ENCODE measurements at places on chromosomes 12 and 14. TPM values are rescaled to one million over a fixed set of nuclear protein-coding genes. Genes with fewer than 3 reads are reported as not detected.

- no peaks in the 10 kb centered on the region for H3K27me3 ChIP-seq
- DNase-seq: no peak
- H3K27ac ChIP-seq: no peak overlapping the region
- no peaks in the 10 kb centered on the region for H3K4me1 ChIP-seq
- H3K4me3 ChIP-seq: no peak overlapping the region
- H3K36me3 ChIP-seq: no peaks in the 10 kb centered on the region
Measured at GRCh38 chr14:65769151-65769550, 356.6 kb downstream of the FUT8 start.

- peak overlapping the region; percentile 98 for H3K4me3 ChIP-seq
- no peak for DNase-seq
- H3K27ac ChIP-seq: peak overlapping the region; percentile 89
- H3K4me1 ChIP-seq: peaks cover 30% of the 10 kb centered on the region
- no peaks in the 10 kb centered on the region for H3K36me3 ChIP-seq
Measured at GRCh38 chr12:112380663-112381405, 1.4 kb downstream of the HECTD4 start.

- DNase-seq: no peak
- no peaks in the 10 kb centered on the region for H3K36me3 ChIP-seq
- no peak overlapping the region for H3K27ac ChIP-seq
- H3K27me3 ChIP-seq: no peaks in the 10 kb centered on the region
Measured at GRCh38 chr12:10142976-10143589, 13.1 kb upstream of the CLEC7A start.

GRCh38 chr14:85224241-85224640 is 305.7 kb upstream of the FLRT2 start:
- H3K27me3 ChIP-seq: no peaks in the 10 kb centered on the region
- no peaks in the 10 kb centered on the region for H3K36me3 ChIP-seq
- H3K4me3 ChIP-seq: no peak overlapping the region
- no peak for DNase-seq
- H3K4me1 ChIP-seq: no peaks in the 10 kb centered on the region
- no peak overlapping the region for H3K27ac ChIP-seq

- no peak for DNase-seq
- H3K4me1 ChIP-seq: no peaks in the 10 kb centered on the region
- H3K27me3 ChIP-seq: no peaks in the 10 kb centered on the region
- no peak overlapping the region for H3K4me3 ChIP-seq
- no peaks in the 10 kb centered on the region for H3K36me3 ChIP-seq
Measured at GRCh38 chr14:52227619-52228222, 39.8 kb upstream of the PTGDR start.

DNA sequence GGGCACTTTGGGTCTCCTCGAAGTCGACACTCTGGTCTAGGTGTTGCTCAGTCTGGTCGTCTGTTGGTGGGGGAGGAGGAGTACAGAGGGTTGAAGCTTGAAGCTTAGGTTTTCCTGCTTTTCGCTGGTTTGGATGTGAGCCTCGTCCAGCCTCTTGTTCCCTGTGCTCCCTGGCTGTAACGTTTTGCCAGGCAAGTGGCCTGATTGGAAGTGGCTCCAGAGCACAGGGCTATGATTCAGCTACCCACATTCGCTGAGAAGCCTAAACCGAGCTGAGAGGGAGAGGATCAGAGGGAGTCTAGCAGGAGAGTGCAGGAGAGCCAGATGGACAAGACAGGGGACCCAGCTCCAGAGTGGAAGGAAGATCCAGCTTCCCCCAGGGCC is 6.1 kb downstream of the HOXC10 start:
- peaks cover 43% of the 10 kb centered on the region for H3K4me1 ChIP-seq
- no peak for DNase-seq
- H3K36me3 ChIP-seq: no peaks in the 10 kb centered on the region
- H3K27ac ChIP-seq: no peak overlapping the region
- H3K27me3 ChIP-seq: no peaks in the 10 kb centered on the region
- no peak overlapping the region for H3K4me3 ChIP-seq

DNA sequence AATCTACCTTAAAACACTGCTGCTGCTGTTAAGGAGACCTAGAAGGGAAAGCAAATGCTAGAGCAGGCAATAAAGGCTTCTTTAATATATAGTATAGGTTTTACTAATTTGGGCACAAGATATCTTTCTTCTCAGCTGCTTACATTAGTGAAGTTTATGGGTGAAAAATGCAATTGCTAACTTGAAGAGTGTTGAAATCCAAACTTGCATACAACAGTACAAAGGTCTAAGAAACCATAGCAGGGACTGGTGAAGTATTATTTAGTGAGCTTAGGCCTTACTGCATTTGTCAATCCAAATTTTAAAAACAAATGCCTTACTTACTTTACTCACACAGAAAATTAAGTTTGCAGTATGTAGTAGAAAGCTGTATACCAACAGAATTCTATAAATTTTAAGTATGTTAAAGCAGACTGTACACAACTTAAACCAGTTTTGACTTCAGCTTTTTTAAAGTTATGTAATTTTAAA is 1.4 kb upstream of the AP4S1 start:
- peaks cover 2% of the 10 kb centered on the region for H3K4me1 ChIP-seq
- H3K36me3 ChIP-seq: peaks cover 38% of the 10 kb centered on the region
- H3K4me3 ChIP-seq: peak overlapping the region; percentile 98
- no peak for DNase-seq
- H3K27ac ChIP-seq: peak overlapping the region; percentile 89

GRCh38 chr12:103547376-103547775 is 39.7 kb upstream of the STAB2 start:
- H3K27me3 ChIP-seq: no peaks in the 10 kb centered on the region
- H3K4me3 ChIP-seq: no peak overlapping the region
- no peak for DNase-seq
- H3K27ac ChIP-seq: no peak overlapping the region
- no peaks in the 10 kb centered on the region for H3K4me1 ChIP-seq
- H3K36me3 ChIP-seq: no peaks in the 10 kb centered on the region

- H3K36me3 ChIP-seq: no peaks in the 10 kb centered on the region
- H3K27me3 ChIP-seq: peaks cover 13% of the 10 kb centered on the region
- H3K4me3 ChIP-seq: no peak overlapping the region
- H3K4me1 ChIP-seq: peaks cover 23% of the 10 kb centered on the region
- no peak overlapping the region for H3K27ac ChIP-seq
- DNase-seq: no peak
Measured at GRCh38 chr14:104092931-104093365, 7.4 kb downstream of the ASPG start.

- H3K4me1 ChIP-seq: peaks cover 2% of the 10 kb centered on the region
- H3K36me3 ChIP-seq: no peaks in the 10 kb centered on the region
- DNase-seq: peak; percentile 19
- H3K4me3 ChIP-seq: peak overlapping the region; percentile 47
Measured at GRCh38 chr12:29148596-29148910, 525 bp upstream of the FAR2 start.

DNA sequence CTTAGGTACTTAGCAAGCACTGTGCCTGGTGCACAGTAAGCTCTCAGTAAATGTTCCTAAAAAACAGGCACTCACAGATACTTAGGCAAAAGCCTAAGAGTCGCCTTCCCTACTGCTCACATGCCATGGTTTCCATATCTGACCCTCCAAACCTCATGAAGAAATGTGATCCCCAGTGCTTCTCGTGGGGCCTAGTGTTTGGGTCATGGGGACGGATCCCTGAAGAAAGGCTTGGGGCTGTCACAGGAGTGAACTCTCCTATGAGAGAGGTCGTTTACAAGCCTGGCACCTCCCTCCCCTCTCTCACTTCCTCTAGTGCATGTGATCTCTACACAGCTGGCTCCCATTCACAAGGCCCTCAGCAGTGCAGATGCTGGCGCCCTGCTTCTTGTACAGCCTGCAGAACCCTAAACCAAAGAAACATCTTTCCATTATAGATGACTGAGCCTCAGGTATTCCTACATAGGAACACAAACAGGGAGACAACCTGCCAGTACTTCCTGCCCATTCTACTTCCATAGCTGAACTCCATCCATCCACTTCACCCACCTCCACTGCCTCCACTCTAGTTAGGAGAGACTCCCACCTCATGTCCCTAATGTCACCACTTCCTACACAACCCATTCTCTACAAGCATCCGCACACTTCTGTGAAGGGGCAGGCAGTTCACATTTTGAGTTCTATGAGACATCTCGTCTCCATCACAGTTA is 2.9 kb downstream of the SLC15A4 start:
- H3K4me3 ChIP-seq: no peak overlapping the region
- DNase-seq: no peak
- peaks cover 12% of the 10 kb centered on the region for H3K4me1 ChIP-seq
- H3K27ac ChIP-seq: no peak overlapping the region

DNA sequence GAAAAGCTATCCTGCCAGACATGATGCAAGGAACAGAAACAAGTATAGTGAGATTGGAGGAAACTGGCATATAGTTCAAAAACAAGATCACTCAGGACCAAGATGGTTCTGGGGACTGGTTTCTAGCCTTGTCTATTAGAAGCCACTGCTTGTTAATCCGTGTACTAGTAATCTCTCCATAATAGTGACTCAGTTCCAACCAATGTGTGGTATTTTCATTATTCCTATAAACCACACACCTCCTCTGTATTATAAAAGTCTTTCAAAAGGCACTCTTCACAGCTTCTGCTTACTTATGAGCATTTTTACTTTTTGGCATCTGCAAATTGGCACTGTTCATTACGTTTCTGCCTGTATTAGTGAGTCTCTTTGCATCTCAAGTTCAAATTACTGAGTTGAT is 140.3 kb downstream of the SLC6A15 start:
- no peaks in the 10 kb centered on the region for H3K4me1 ChIP-seq
- DNase-seq: no peak
- no peaks in the 10 kb centered on the region for H3K27me3 ChIP-seq
- no peaks in the 10 kb centered on the region for H3K36me3 ChIP-seq
- no peak overlapping the region for H3K27ac ChIP-seq

DNA sequence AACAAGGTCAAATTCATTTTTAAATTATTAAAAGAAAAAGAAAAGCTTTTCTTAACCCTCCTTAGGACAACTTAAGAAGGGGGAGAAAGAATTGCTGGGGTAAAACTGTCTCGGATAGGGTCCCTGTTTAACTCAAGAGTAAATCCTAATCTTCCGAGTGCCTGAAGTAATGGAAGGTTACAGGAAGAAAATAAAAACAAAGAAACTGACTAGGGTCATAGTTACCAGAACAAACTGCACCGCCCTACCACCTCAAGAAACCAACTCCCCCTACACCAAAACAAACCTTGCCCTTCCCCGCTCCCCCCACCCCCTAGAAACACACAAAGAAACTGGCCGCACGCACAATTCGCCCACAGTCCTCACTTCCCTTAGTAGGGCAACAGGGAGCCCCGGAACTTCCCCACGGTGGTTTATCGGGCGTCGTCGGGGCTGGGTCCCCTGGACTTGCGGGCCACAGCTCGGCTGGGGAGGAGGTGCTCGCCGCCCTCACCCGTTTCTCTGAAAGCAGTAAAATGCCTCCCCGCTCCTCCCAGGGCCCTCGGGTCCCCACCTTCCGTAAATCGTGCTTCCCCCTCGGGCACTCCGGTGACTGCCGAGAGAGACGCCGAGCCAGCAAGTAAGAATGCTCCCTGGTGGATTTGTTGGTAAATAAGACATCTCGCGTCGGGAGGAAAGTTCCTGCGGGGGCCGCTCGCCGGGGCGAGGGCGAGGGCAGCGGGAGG is 2.4 kb downstream of the SINHCAF start:
- peak overlapping the region; percentile 71 for H3K4me3 ChIP-seq
- peak overlapping the region; percentile 88 for H3K27ac ChIP-seq
- DNase-seq: peak; percentile 35

GRCh38 chr12:39440101-39440500 is 2.8 kb downstream of the KIF21A start:
- peaks cover 26% of the 10 kb centered on the region for H3K4me1 ChIP-seq
- no peaks in the 10 kb centered on the region for H3K36me3 ChIP-seq
- H3K27ac ChIP-seq: peak overlapping the region; percentile 41
- no peak overlapping the region for H3K4me3 ChIP-seq

- H3K36me3 ChIP-seq: no peaks in the 10 kb centered on the region
- H3K27ac ChIP-seq: no peak overlapping the region
- no peak for DNase-seq
Measured at GRCh38 chr12:108587826-108588225, 10.1 kb downstream of the TMEM119 start.

DNA sequence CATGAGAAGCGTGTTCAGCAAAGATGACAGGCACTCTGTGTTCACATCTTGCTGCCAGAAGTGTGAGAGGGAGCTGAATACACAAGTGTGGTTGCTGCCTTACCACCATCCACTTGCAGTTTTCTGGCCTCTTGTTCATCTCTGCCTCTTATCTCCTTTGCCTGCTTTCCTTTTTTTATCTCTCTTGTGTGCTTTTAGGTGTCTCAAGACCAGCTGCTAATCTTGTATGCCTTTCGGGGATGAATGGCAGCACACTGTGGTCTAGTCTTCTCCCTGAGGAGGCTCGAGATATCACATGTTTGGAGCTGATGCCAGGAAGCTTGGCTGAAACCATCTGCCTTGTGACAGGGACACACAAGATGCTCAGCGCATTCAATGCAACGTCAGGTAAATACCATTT is 17.2 kb downstream of the FAM234B start:
- H3K4me3 ChIP-seq: no peak overlapping the region
- DNase-seq: peak; percentile 46
- H3K36me3 ChIP-seq: no peaks in the 10 kb centered on the region
- H3K27me3 ChIP-seq: no peaks in the 10 kb centered on the region
- peaks cover 4% of the 10 kb centered on the region for H3K4me1 ChIP-seq

- H3K4me1 ChIP-seq: no peaks in the 10 kb centered on the region
- no peak overlapping the region for H3K27ac ChIP-seq
- DNase-seq: no peak
- H3K27me3 ChIP-seq: no peaks in the 10 kb centered on the region
Measured at GRCh38 chr14:37122919-37123639, 49.3 kb downstream of the SLC25A21 start.

GRCh38 chr12:44812062-44812461 is 64.1 kb downstream of the NELL2 start:
- no peak overlapping the region for H3K27ac ChIP-seq
- no peak for DNase-seq
- H3K4me3 ChIP-seq: no peak overlapping the region
- H3K27me3 ChIP-seq: no peaks in the 10 kb centered on the region

DNA sequence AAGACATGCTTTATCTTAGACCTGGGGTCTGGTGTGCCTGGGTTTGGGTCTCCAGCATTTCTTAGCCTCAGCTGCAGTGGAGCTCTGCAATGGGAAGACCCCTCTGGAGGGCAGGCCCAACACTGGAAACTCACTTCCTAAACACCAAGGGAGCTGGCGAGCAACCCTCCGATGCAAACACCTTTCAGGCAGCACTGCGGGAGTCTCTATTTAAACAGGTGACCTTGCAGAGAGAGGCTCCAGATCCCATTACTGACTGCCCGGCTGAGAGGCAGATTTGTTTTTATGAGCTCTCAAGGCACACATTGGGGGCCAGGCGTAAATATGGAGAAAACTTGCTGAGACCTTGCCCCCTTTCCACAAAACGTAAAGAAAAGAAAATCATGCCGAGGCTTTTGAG is 195.5 kb downstream of the PAX9 start:
- no peak overlapping the region for H3K4me3 ChIP-seq
- no peaks in the 10 kb centered on the region for H3K4me1 ChIP-seq
- no peak overlapping the region for H3K27ac ChIP-seq
- H3K36me3 ChIP-seq: no peaks in the 10 kb centered on the region

The GPR135 gene
- 1.6 TPM for polyA plus RNA-seq

The ARID2 gene
- polyA plus RNA-seq: 11.8 TPM

The ANKRD33 gene
- polyA plus RNA-seq: not detected

The LUM gene
- not detected for polyA plus RNA-seq

The OTOGL gene
- not detected for polyA plus RNA-seq

The AQP2 gene
- polyA plus RNA-seq: not detected

The TAS2R20 gene
- polyA plus RNA-seq: 0.44 TPM

Data from K562 (cell line).